Esophagus muscularis mucosa (tissue), 4 donors: ENCODE measurements at places on chromosomes 3 and 15. TPM values are rescaled to one million over a fixed set of nuclear protein-coding genes. Genes with fewer than 3 reads are reported as not detected.

DNA sequence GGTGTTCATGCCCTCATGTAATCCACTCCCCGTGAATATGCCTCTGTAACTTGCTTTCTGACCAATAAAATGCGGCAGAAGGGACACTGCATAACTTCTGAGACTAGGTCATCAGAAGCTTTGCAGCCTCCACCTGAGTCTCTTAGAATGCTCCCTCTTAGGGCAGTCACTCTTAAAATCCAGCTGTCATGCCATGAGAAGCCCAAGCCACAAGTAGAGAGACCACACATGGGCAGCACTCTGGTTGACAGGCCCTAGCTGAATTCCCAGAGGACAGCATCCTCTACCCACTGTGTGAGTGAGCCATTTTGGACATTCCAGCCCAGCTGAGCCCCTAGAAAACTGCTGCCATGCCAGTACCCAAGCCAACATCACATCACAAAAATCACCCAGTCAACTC is 41.4 kb downstream of the SCAPER start:
- DNase-seq, result no peak

NTRK3 gene
- total RNA-seq, result 2.9 TPM

FBXO40 gene
- total RNA-seq, result not detected

LDHAL6B gene
- not detected for total RNA-seq

DNAH12 gene
- total RNA-seq, result not detected

HIGD2B gene
- total RNA-seq, result not detected
